Naive thymus-derived CD8-positive, alpha-beta T cell (primary cell): ENCODE measurements at places on chromosomes 16 and 17.

GRCh38 chr17:77088455-77089123 lies 52.2 kb upstream of the SEC14L1 start:
- DNase-seq = peak; percentile 85

DNA sequence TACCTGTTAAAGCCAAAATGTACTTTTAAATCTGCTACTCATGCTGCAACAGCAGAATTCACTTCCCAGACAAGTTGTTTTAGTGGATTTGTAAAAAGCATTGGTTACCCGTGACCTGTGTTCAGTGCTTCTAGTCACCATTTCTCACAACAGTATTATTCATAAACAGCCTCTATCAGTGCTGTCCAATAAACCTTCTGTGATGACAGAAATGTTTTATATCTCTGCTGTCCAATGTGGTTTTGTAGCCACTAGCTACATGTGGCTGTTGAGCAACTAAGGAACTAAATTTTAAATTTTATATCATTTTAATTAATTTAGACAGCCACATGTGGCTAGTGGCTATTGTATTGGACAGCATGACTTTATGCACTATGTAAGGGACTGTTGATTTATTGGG lies 12.6 kb downstream of the MAP3K3 start:
- no peak for DNase-seq

GRCh38 chr17:80145076-80146075 lies 1.6 kb downstream of the EIF4A3 start:
- no peak for DNase-seq

- DNase-seq = no peak
Observed at GRCh38 chr16:79402356-79402755, 198.2 kb downstream of the MAF start.

- DNase-seq = no peak
Observed at GRCh38 chr17:8237886-8238285, 10.0 kb downstream of the CTC1 start.

DNA sequence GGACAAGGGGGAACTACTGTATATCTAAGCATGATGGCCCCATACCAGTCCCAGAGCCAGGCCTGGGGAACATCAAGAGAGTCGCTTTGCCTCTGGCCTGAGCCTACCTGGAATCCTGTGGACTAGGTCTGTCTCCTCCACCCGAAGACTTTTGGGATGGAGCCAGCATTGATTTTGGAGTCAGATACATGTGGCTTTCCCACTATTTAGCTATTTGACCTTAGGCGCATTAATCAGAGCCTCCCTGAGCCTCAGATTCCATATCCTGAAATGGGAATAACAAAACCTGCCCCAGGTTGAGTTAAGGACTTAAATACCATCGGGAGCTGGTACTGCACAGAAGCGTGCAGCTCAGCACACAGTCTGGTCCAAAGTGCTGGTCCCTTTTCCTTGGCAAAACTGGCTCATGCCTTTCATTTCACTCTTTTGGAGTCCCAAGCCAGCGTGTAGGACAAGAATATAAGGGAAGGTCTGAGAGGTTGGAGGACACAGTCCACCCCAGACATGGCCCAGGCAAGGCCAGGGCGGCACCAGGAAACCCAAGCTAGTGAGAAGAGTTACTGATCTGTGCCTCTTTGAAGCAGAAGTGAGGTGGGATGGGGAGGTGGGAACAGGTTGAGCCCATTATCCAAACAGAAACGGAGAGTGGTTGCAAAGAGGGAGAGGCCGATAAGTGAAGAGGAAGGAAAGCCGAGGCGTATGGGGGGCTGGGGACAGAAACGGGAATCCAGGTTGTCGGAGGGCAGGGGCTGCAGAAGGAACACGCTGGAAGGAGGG lies 986 bp downstream of the FA2H start:
- DNase-seq = no peak

DNA sequence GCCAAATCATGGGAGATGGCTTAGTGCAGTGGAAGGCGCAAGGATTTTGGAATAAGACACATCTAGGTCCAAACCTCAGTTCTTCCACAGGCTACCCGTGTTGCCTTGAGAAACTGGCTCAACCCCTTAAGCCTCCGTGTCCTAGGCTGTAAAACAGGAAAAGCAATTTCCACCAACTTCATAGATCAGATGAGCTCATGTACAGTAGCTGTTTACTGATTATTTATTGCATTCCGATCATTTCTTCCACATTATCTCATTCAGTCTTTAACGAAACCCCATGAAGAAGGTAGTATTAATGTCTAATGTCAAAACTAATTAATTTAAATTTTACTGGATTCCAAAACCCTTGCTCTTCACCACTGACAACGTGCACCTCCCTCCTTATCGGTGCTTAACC lies 231.6 kb downstream of the GRIN2A start:
- no peak for DNase-seq

- no peak for DNase-seq
Observed at GRCh38 chr17:75694536-75694935, 26.7 kb upstream of the ITGB4 start.

DNA sequence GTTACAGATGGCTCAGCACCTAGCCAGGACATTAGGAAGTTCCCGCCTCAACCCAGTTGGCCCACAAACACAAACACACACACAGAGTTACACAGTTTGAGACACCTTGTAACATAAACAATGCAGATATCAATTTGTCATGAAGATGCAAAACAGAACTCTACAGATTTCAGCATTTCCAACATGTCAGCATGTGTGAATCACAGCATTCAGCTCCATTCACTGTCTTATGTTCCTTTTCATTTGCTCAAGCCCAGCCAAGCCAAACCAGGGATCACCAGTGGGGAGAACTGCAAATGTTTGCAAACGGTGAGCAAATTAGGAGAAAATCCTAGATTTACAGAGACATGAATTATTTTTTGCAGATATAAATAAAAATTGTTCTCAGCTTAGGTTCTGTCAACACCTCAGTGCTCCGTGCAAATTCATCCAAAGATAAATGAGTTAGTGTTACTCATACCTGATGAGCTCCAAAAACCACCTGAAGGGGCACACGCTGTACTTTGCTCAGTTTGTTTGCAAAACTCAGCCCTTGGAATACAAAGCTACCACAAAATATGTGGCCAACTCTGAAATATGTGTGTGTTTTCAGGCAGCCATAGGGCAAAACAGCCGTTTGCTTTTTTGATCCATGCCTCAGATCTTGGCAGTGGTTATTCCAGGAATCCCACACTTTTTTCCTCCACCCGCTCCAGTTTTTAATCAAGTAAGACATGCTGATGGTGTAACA lies 16.3 kb upstream of the COX10 start:
- DNase-seq = no peak

DNA sequence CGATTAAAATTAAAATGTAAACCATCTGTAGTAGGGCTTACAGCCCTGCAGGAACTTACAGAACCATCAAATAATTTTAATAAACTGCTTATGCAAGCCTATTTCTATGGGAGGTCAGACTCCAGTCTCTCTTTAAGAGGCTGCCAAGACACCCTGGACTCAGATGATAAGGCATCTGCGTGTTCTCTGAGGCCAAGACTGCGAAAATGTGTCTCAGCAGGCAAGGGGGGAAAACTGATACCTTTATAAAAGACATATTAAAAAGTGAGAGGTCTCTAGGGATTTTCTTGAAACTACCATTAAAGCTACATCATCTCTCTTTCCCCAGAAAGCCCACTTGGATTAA lies 32.2 kb downstream of the MPHOSPH6 start:
- DNase-seq = no peak

GRCh38 chr17:55843785-55844184 lies 92.9 kb downstream of the PCTP start:
- DNase-seq = no peak
